ENCODE measurements at places on chromosomes 7 and 10.
A peak's percentile ranks its signal among the peaks of the same experiment; 100 is the strongest.

- DNase-seq, result no peak
Observed at GRCh38 chr7:38452681-38453108, 178.5 kb downstream of the AMPH start.

- no peak for DNase-seq
Observed at GRCh38 chr7:40587419-40587818, 452.6 kb downstream of the SUGCT start.

GRCh38 chr10:75353183-75353582 is 48.4 kb downstream of the ZNF503 start:
- DNase-seq, result no peak

DNA sequence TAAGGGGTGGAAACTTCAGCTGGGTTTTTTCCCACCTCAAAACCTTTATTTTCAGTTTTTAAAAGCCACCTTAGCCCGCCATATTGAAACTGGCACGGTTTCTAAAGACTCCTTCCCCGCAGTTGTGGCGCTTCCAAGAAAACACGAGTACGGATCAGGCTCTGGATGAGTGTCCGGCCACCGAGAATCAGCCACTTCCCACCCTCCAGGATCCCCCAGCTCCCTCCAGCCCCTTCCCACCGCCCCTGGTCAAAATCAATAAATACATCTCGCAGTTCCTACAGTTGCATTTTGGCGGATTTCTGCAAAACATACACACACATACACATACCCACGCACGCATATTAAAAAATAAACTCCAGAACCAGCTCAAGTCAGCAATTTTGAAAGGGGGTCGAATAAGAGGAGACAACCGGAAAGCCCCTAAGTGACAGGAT is 1.1 kb downstream of the SFMBT2 start:
- DNase-seq, result no peak

DNA sequence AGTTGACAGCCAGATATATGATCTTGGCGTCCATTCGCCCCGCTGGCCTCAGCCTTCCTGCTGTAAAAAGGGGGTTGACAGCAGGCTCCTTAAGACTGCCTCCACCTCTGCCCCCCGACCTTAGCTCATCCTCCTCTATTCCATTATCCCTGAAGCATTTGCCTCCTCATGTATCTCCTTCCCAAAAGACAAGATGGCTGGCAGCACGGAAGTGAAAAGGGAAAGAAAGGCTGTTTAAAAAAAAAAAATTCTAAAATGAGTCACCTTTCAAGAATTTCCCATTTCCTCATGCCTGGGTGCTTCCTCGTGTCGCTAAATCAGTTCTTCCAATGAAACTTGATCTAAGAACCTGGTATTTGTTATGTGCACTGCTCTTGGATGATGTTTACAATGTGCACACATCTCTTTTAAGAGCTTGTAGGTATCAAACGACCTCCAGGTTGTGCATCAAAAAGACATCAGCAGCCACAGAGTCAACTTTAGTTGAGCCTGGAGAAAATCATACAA is 1.7 kb downstream of the SCRN1 start:
- DNase-seq, result peak; percentile 94

- no peak for DNase-seq
Observed at GRCh38 chr10:44911081-44911540, at the start of gene TMEM72. TSS of gene TMEM72 (plus strand) at chr10:44911337. CDS start at chr10:44911513, 176 bp downstream.

DNA sequence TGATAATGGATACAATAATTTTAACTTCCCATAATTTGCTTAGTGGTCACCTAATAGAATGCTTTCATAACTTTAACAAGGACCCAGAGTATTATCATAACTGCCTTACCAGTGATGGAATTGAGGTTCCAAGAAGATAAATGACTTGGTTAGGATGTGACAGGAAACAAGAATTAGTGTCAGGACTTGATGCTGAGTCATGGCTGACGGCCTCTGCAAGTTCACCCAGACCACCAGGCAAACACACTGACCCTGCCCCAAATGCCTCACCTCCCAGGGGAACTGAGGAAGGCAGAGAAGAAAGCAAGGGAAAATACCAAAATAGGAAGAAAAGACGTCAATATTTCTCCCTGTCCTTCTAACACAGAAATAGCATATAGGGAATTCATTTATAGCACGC is 636.3 kb downstream of the PARD3 start:
- no peak for DNase-seq

DNA sequence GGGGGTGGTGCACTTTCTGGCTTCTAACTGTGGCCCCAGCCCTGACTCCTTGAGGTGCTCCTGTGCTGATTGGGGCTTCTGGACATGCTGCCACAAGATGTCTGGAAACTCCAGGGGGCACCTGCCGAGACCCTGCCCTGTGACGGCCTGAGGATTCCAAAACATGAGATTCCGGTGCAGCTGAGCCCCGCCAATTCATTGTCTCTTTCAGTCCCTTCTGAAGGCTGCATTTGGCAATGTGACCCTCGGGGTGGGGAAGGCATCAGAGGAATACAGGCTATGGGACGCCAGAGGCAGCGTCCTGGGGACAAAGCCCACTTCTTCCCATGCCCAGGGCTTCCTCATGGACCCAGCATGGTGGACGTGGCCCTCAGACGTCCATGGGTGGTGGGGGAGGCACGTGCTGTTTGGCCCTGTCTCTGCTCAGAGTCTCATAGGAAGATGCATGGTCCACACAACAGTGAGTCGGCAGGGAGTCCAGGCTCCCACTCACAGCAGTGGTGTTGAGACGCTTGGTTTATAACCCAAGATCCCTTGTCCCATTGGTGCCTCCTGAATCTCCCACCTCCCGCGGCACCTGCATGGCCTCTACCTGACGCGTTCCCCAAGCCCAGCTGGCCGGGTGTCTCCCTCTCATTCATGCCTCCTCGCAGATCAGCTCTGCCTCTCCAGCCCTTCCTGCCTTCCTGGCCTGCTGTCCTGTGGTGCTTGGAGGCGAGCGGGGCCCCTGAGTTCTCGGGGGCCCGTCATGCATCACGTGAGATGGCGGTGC is 129.9 kb downstream of the WDR37 start:
- no peak for DNase-seq

- no peak for DNase-seq
Observed at GRCh38 chr7:156031679-156032478, 219.6 kb upstream of the SHH start.

- no peak for DNase-seq
Observed at GRCh38 chr7:11751807-11752389, 80.1 kb downstream of the THSD7A start.

GRCh38 chr10:132862485-132863420 is 76.8 kb upstream of the NKX6-2 start:
- no peak for DNase-seq

DNA sequence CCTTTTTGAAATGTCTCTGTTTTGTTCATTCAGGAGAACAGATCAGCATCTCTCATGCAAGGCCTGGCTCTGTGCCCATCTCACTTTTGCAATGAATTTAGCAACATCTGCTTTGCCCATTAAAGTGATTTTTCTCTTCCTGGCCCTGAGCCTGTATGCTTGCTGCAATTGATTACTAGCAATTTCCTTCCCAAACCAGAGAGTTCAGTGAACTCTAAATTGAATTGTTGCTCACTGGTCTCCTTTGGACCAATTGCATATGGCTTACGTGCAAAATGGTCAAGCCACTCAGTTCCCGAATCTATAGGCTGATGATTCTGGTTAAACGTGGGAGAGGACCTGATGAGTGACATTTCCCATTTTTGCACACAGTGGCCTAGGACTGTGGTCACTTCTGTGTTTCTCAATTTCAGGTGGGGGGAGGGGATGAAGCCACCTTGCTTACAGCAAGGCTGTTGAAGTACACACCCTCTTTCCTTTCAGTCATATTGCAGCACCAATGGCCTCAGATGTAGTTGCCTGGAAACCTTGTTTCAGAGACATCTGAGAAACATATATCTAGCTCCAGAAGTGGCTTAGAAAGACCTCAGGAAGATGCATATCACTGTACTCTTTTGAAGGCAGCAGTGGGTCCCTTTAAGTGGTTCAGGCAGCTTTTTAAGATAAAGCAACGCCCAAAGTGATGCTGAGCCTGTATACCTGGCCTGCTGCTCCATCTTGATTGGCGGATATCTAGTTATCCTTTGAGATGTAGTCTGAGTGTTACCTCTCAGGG is 201.4 kb downstream of the PTEN start:
- DNase-seq, result no peak

- no peak for DNase-seq
Observed at GRCh38 chr10:51368943-51369342, 294.7 kb downstream of the PRKG1 start.

- peak; percentile 95 for DNase-seq
Observed at GRCh38 chr10:5813341-5814109, at the start of gene GDI2. TSS of gene GDI2 (minus strand) at chr10:5813434. CDS start at chr10:5813258, 176 bp downstream.

- DNase-seq, result no peak
Observed at GRCh38 chr7:131527456-131527855, 29.0 kb downstream of the PODXL start.

DNA sequence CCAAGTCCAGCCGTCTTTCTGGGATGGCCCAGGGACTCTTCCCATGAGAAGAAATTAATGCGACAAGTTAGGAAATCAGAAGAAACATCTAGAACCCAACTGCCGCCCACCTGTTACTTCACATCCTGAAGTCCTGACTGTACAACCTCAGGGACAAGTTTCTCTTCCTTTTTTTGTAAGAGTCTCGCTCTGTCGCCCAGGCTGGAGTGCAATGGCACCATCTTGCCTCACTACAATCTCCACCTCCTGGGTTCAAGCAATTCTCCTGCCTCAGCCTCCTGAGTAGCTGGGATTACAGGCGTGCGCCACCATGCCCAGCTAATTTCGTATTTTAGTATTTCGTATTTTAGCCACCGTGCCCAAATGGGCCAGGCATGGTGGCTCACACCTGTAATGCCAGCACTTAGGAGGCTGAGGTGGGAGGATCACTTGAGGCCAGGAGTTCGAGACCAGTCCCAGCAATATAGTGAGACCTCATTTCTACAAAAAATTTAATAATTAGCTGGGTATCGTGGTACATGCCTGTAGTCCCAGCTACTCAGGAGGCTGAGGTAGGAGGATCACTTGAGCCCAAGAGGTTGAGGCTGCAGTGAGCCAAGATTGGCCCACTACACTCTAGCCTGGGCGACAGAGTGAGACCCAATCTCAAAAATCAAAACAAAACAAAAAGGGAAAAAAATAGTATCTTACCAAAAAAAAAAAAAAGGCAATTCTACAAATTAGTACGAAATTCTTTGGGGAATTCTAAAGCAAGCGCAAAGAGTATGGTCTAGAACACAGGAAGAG is 20.8 kb downstream of the LAT2 start:
- DNase-seq, result no peak

DNA sequence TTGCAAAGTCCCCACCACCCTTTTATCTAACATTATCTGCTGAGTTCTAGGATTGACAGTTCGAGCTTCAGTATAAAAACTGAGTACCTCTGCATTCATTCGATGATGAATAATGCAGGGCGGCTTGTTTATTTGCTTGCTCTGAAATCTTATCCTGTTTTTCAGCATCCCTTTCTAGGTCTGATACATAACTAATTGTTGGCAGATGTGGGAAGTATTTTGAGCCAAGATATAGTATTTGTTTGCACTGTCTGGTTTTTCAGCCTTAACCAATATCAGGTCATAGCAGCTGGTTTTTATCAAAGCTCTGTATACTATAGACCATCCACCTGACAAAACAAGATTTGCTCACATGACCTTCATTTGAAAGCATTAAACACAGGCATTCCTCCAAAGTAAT is 161.4 kb downstream of the TFEC start:
- no peak for DNase-seq

- DNase-seq, result no peak
Observed at GRCh38 chr10:94402843-94403379, 570 bp downstream of the TBC1D12 start.

DNA sequence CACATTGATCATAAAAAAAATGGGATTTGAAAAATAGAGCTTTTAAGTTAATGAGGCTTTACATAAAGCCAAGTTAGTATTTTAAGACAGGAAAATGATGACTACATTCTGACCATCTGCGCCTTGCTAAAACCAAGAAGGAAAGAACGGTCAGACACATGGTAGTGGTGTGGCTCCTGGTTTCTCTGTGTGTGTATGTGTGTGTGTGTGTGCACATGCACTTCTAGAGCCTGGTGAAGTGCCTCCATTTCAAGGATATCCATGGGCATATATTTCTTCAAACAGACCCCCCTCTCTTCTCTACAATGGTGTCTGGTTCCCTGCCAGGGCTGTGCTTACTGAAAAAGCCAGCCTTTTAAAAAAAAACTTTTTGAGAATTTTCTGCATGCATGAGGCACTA is 80.9 kb downstream of the FRMPD2 start:
- DNase-seq, result no peak

GRCh38 chr7:32427769-32428291 is 62.4 kb downstream of the LSM5 start:
- peak; percentile 48 for DNase-seq

DNA sequence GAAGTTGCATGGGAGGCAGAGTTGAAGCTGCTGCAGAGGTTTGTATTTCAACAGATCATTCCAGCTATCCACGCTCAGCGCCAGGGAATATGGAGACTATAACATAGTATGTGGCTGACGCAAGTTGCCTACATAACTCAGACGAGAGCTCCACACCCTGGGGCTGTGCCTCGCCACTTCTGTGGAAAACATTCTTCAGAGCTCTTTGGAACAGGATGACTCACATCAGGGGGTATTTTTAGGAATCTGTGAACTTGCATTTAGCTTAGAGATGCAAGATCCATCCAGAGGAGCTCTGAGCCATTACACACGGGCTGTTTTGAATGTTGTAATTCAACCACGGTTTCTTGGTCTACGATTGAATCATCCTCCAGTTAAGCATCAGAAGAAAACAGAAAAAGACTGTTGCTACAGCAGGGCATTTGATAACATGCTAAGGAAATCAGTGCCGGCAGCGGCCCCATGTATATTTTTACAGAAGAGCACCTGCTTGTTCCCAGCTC is 481.5 kb upstream of the AKR1E2 start:
- DNase-seq, result peak; percentile 96

- no peak for DNase-seq
Observed at GRCh38 chr7:101901661-101902491, 84.5 kb downstream of the CUX1 start.
